Activated T-helper 2 cell treated with anti-CD3 and anti-CD28 coated beads, Interferon-gamma antibody, Interleukin-2, Interleukin-4, amounts not matched to agents 10 μg/mL and 5 μg/mL and 100 μg/mL, durations not matched to agents 14 hours and 24 hours and 36 hours (primary cell): ENCODE measurements at places on chromosomes 11 and 22.
A peak's percentile ranks its signal among the peaks of the same experiment; 100 is the strongest.

- no peak for DNase-seq
Measured at GRCh38 chr11:35501776-35502175, 23.6 kb downstream of the PAMR1 start.

- DNase-seq = no peak
Measured at GRCh38 chr22:46934746-46935491, 172.5 kb downstream of the TBC1D22A start.

DNA sequence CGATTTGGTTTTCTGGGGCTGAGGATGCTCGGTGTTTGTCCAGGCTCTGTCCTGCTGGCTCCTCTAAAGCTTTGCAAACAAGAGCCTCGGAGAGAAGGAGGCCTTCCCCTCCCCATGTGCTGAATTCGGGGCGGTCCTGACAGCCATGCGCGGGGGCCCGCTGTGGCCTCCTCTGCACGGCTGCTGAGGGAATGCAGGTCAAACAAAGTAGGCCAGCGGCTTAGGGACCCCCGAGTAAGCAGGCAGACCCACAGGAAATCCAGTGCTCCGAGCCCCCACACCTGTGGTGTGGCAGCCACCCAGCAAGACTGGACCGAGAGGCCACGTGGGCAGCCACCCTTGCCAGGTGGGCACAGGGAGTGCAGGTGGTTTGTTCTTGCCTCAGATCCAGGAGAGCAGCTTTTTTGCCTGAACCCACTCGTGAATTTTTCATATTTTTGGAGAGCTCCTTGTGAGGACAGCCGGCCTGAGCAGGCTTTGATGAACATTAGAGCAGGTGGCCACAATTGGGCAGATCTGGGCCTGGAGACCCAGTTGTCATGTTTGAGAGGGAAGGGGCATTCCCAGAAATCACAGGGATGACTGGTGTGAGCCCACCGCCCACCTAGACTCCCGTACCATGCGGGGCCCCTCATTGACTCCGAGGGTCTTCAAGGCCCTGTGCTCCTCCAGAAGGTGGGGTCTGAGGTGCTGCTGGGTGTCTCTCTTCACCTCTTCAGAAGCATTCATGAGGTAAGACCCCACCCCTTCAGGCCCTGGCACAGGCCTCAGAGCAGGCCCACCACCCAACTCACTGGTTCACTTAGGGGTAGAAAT, 43.0 kb upstream of the KCNQ1OT1 start:
- no peak for DNase-seq

GRCh38 chr11:8596504-8597046, 2.5 kb upstream of the STK33 start:
- no peak for DNase-seq

DNA sequence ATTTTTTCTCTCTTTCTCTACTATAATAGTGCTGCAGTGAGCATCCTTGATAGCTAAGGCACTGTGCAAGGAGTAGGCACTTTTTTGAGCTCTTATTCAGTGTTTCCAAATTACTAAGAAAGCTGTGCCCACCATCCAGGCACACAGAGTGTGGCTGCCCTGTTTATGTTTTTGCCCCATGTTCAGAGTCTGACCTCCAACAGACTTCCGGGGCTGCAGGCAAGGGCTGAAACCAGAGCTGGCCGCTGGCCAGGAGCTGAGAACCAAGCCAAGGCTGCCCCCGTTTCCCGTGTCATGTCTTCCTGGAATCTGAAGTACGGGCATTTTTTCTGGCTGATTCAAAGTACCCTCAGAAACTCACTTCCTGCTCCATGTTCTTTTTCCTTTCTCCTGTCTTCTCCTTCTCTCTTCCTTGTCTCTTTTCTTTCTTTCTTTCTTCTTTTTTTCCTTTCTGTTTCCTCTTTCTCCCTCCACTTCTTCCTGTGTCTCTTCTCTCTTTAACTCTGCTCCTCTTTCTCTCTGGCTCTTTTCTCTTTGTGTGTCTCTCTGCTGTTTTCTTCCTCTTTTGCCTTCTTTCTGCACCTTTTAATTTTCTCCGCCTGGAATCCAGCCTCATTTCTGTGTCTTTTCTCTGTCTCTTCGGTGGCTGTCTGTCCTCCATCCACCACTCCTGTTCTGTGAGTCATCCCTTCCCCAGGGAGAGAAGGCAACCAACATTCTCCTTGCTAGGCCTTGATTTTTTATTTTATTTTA, 17.0 kb upstream of the KCTD14 start:
- no peak for DNase-seq

DNA sequence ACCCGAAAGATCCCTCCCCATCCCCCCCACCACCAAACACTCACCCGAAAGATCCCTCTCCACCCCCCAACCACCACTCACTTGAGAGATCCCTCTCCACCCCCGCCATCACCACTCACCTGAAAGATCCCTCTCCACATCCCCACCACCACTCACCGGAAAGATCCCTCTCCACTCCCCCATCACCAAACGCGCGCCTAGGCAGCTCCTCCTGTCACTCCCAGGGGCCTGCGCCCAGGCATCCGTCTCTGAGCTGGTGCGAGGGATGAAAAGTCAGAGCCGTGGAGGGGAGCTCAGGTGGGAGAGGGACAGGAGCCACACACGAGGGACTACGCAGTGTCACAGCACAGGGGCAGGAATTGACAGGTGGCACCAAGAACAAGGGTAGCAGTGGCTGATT, 11.5 kb downstream of the KIAA0930 start:
- no peak for DNase-seq

GRCh38 chr11:1994121-1994520, 3.5 kb downstream of the H19 start:
- no peak for DNase-seq

GRCh38 chr11:128595221-128595620, 7.9 kb upstream of the ETS1 start:
- no peak for DNase-seq

DNA sequence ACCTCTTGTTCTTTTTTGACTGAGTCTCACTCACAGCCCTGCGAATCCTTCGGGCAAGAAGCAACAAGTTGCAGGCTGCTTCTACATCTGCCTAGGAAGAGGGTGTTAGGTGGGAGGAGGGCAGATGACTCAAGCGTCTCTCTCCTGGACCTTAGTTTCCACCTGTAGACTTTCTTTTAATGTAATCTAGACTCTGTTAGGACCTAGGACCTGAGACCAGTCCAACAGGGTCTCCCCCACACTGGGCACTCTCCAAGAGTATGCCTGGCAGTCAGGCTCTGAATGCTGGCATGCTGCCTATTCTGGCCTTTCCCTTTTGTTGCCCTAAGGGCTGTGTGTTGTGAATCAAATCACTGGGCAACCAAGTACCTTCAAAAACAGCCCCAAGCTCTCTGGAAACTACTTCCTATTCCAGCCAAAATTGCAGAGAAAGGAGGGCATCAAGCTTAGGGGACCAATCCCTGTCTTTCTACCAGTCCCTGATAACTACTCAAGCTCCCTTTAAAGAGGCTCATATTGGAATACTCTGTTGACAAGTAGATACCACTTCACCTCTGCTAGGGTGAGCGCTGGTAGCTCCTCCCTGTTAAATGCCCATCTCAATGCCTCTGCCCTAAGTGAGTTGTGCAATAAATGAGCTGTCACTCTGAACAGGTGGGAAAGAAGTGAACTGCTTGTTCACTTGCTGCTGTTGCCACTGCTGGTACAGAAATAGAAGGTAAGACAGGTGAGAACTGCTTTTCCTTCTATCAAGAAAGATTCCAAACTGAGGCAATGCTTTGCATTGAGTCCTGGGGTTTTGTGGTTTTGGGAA, at the start of gene BBOX1:
Gene BBOX1, plus strand, starts transcription at position 514 of the 814 bp plus-strand sequence. CDS start 14,616 bp downstream, outside the sequence.
- DNase-seq = no peak

GRCh38 chr11:5932671-5933070, 9.4 kb upstream of the OR56A3 start:
- DNase-seq = no peak

GRCh38 chr11:101091781-101092180, 37.8 kb downstream of the PGR start:
- no peak for DNase-seq

DNA sequence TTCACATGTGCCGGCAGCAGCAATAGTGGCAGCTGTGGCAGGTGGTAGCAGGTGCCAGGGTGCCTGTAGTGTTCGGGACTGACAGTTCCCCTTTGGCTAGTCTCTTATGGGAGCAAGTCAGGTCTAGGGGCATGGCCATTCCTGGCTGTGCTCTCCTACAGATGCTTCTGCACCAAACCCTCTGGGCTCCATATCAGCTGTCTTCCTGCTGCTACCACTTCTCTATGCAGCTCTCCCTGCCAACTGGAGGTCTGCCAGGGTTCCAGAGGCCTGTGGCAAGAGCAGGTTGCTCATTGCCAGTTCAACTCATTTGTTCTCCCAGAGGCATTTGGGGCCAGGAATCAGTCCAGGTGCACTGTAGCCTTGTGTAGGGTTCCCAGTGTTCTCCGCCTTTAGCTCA, 473.7 kb downstream of the JRKL start:
- DNase-seq = no peak

GRCh38 chr11:33317662-33318061, 60.5 kb downstream of the HIPK3 start:
- DNase-seq = no peak

- DNase-seq = no peak
Measured at GRCh38 chr11:99391245-99391644, 370.5 kb downstream of the CNTN5 start.

DNA sequence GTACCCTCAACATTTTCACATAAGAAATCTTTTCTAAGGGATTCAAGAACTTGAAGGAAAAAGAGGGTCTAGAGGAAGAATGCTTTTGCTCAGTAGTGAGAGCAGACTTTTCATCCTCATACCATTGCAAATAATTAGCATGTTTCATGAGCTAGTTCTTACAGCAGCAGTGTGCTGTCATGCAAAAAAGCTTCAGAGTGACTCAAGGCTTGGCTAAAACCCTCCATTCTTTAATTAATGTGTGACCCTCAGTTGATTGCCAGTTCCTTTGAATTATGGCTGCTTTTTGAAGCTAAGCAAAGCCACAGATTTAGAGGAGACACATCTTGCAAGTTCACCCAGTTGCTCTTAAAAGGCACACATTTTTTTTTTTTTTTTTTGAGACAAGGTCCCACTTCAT, 36.6 kb upstream of the PCF11 start:
- DNase-seq = no peak

DNA sequence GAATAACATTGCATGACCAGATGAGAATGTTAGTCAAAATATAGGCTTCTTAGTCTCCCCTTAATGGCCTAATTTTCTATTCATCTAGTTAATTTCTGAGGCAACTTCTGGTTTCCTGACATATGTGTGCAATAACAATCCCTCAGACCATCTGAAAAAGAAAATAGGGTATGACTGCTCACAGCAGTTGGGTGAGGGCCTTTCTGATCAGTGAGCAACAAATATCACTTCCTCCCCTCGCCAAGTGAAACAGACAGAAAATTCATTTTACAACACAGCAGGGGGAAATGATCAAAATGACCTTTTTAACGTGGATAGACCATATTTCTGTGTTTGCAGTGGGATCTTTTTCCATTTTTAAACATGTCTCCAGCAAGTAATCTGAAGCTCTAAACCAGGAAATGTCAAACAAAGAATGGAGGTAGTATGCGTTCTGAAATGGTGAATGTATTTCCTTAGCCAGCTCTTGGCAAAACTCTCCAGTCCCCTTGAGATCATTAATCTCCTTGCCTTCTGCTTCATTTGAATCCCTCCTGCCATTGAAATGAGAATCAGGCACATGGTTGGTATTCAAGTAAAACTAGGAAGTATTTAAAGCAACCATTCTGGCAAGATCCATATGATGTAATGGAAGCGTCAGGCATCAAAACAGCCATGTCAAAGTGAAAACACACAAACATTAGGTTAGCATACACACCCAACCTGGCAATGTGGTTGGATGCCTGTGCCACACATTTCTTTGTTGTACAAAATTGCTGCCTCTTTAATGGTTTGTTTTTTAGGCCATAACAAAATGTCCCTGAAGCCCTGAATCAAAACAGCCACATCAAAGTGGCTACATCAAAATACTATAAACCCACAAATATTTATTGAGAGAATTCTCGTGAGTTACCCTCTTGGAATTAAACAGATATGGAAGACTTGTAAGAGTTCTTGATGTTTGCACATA, 100.1 kb downstream of the SLC1A2 start:
- DNase-seq = no peak

DNA sequence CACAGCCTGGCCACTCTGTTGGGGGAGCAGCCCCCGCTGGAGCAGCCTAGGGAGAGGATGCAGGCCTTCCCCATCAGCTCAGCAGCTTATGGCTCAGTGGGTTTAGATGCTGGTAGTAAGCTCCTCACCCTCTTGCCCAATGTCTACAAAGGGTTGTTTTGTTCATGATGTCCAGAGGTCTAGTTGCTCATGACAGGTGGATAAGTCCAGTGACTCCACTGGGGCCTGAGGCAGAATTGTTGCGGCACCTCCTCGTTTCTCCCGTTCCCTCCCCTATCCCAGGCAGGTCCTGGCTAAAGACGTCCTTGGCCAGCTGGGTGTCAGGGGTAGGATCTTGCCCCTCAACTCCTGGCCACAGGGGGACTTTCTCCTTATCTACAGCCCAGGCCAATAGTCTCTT, 233.5 kb upstream of the B3GAT1 start:
- no peak for DNase-seq

GRCh38 chr11:106619320-106619990, 398.8 kb downstream of the GUCY1A2 start:
- no peak for DNase-seq

GRCh38 chr11:86003654-86004053, 65.2 kb downstream of the PICALM start:
- no peak for DNase-seq

- no peak for DNase-seq
Measured at GRCh38 chr11:61124574-61125309, 22.5 kb downstream of the CD5 start.

- DNase-seq = no peak
Measured at GRCh38 chr11:11898648-11899047, 56.9 kb downstream of the USP47 start.

- DNase-seq = no peak
Measured at GRCh38 chr11:92781151-92781550, 188.3 kb upstream of the MTNR1B start.

- DNase-seq = no peak
Measured at GRCh38 chr11:35479731-35480130, 45.7 kb downstream of the PAMR1 start.

DNA sequence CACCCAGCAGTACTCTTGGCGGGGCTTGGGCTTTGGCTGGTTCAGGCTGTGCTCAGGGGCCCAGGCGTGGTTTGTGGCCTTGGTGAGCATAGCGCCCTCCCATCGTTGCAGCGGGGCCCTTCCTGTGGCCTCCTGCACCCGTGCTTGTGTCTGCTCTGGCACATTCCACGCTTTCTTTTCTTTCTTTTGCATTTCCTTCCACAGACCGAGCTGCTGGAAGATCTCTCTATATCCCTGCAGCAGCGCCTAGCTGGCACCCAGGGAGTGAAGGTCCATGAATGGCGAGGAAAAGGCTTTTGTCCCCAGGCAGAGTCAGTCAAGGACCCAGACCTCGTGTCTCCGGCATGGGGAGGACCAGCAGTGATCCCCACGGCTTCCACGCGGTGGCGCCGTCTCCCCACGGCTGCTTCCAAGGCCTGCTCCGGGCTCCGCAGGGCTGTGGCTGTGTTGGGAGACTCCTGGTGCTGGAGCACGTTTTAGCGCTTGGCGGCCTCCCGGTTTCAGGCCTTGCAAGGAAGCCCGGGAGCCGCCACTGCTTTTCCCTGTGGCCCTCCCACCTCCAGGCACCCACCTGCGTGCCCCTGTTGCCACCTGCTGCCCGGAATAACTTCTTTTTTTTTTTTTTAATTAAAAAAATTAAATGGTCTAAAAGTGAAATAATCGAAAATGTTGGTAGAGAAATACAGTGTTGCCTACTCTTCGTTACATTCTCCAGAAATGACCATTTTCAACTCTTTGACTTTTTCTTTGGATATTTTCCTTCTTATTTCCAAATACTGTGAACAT, 28.5 kb downstream of the GLB1L2 start:
- peak; percentile 72 for DNase-seq

GRCh38 chr11:70034740-70035365, 43.3 kb upstream of the ANO1 start:
- DNase-seq = no peak
